ENCODE measurements at places on chromosomes 11 and 22.

DNA sequence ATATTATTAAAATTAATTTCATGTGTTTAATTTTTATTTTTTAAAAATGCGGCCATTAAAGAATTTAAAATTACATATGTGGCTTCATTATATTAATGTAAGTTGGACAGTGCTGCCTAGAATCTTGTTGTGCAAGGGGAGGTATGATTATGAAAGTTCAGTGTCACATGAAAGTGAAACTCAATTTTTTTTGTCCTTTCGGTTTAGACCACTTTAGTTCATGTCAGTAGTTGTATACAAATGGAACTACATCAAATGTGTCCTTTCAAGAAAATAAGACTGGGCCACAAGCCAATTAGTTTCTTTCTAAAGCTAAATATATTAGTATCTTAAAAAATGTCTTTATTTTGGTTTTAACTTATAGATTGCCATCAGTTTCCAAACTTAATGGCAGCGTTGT lies 35.7 kb downstream of the TBCEL start:
- no peak for DNase-seq

DNA sequence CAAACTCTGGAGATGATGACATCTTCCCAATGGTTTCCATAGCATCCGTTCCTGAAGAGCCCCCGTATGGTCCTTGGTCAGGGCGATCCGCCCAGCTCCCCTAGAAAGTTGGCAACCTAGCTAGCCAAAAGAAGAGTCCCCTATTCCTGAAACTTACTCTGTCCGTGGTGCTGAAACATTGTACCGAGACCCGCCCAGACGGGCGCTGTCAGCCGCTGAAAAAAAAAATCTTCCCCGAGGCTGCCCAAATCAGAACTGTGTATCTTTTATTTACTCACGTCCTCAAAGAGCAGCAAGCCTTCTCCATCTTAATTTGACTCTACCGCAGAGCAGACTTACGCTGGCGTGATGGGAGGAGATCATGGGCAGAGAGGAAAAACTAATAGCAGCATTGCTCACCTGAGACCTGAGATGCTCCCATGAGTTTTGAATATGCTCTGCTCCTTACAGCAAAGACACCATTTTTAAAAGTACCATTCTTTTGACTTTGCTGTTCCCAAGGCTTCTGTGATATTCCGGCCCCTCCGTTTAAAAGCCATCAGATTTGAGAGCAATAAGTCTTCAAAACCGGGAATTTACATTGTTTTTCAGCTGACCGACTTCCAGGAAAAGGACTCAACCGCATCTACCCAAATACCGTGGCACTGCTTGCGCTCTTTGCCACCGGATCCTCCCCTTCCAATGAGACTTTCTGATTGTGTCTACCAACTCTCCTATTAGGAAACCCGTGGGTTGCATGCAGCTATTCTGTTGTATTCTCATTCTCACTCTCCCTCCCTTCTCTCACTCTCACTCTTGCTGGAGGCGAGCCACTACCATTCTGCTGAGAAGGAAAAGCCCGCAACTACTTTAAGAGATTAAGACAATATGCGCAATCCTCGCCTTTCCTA lies at the start of gene SLC17A6:
SLC17A6 (plus strand) TSS at position 786 of the 890 bp plus-strand sequence. CDS start 153 bp downstream, outside the sequence.
- DNase-seq, result no peak

DNA sequence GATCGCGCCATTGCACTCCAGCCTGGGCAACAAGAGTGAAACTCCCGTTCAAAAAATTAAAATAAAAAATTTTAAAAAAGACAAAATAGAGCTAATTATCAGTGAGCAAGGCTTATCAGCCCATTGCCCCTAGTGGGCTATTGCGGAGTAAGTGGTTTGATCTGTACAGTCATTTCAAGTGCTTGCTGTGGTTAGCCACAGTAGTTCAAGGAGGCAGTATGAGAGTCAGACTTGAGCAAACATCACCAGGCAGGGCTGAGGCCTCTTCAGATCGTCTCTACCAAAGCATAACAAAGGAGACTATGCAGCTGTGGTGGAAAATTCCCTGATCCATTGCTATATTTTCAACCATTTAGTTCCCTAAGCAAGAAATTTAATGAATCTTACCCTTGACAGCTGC lies 4.3 kb upstream of the SBF2 start:
- no peak for DNase-seq

DNA sequence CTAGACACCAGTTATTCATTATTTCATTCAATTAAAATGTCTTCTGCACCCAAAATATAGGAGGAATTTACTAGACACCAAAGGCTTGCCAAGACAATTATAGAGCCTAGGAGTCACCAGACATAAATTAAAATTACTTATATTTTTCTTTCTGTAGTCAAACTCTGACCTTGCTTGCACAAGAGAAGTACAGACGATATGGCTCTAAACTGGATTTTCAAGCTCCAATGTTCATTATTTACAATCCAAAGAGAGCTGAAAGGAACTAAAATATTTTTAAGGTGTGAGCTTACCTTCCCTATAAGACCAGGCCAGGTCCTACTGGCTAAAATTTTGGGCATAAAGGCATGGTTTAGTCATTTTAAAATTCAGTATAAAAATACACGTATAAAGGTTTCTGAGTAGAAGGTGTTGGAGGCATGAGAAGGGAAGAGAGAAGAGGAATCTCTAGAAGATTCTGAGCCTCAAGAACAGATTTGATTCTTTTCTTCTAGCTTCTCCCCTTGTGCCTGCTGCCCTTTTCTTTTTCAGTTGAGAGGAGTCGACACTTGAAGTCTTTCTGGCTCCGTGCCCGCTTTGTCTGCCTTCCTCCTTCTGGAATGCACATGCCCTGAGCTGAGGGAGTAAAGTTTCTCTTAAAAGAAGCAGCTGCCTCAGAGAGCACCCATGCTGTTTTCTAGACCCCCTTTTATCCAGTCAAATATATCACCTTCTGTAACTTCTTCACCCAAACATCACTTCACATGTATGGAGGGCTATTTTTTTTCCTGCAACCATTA lies 13.5 kb downstream of the C11orf97 start:
- no peak for DNase-seq

- no peak for DNase-seq
Measured at GRCh38 chr11:2569321-2569721, 124.5 kb downstream of the KCNQ1 start.

- DNase-seq, result no peak
Measured at GRCh38 chr11:27213232-27213660, 149.8 kb downstream of the CCDC34 start.

DNA sequence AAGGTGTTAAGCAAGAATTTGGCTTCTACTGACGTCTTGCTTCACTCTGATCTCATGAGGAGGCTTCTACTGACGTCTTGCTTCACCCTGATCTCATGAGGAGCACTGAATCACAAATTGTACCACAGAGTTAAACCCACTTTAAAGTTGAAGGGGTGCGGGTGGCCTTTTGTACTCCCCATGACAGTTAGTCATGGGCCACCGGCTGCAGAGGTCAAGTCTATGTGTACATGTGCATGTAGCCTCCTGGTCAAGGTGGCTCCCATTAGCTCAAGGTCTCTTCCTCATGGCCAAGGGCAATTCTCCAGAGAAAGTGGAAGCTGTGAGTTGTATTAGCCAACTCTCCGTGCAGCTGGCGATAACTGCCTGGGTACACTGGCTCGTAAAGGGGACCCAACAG lies 23.1 kb upstream of the FZD4 start:
- no peak for DNase-seq

- no peak for DNase-seq
Measured at GRCh38 chr11:22828373-22828772, 1.2 kb downstream of the SVIP start.

- DNase-seq, result no peak
Measured at GRCh38 chr22:31853736-31854495, 90.4 kb upstream of the YWHAH start.

DNA sequence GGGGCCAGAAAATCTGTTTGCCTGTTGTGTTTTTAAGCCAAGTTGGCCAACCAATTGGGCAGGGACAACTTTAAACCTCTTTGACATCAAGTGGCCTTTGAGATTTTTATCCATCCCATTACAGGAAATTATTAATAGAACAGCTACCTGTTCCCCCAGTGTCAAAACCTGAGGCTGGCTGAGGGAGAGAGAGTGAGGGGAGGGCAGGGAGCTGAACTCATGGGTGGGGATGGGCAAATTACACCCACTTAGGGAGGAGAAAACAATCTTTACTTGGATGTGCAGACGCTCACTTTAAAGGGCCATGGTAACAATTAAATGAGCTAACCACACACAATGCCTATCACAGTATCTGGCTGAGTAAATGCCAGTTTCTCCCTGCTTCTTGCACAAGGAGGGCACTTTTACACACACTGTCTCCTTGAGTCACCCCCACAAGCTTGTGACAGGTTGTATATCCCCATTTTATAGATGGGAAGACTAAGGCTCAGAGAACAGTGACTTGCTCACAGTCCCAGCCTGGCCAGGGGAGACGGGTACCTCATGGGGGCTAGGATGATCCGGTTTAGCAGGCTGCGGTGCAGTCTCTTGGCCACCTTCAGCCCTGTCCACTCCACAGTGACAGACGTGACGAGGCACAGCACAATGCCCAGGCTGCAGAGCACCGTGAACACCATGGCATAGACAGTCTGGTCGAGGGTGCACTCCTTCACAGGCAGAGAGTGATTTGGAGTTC lies 17.8 kb upstream of the KCNJ11 start:
- DNase-seq, result no peak

DNA sequence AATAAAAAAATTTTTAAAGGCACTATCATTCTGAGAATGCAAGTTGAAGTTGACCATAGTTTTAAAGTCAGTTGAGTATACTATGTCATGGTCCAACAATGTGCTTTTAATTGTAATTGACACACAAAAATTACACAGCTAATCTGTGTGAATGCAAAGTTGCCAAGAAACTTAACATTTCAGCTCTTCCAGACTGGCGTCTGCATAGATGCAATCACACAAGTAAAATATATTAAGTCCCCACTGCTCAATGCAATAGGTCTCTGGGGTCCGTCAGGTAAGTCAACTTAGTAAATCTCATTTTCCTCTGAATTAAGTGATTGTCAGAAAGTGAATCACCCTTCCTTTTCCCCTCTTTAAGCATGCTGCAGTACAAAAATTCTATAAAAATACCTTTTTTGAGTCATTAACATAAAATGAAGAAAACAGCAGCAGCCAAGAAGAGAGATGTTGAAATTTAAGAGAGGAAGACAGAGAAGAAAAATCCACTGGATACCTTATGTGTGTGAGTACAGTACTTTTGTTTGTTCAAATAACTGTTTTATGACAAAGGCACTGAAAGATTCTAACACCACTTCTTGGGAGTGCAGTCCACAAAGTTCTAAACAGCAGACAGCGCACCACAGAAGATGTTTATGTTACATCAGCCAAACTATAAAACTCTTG lies 5.1 kb downstream of the FZD4 start:
- no peak for DNase-seq

DNA sequence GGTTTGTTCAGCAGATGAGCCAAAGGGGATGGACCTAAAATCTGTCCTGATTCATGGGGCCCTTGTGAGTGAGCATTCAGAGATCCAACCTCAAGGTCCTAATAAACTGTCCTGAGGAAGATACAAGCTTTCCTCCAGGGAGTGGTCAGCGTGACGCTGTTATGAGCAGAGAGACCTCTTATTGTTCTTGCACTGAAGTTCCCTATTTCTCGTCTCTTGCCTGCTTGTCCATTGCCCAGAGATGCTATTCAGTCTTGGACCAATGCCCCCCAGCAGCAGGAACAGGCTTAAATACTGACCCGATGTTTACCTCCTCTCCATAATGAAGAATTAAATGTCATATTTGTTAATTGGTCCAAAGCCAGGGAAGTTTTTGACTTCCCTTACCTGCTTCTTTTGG lies 225.2 kb upstream of the PGR start:
- DNase-seq, result no peak

- no peak for DNase-seq
Measured at GRCh38 chr11:113488931-113489351, 13.7 kb upstream of the DRD2 start.

DNA sequence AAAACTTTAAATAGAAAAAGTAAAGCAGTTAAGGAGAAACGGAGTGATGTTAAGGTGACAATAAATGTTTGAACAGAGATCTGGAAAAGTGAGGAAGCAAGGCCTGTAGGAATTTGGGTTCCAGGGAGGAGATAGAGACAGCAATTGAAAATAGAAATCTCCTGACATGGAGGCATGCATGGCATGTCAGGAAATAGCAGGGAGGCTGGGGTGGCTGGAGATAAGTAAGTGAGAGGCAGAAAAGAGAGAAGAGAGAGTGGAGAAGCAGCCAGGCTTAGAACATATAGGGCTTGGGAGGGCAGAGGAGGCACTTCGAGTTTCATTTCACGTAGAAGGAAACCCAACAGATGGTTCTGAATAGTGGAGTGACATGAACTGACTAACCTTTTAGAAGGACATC lies 185.5 kb downstream of the LRRC4C start:
- no peak for DNase-seq

DNA sequence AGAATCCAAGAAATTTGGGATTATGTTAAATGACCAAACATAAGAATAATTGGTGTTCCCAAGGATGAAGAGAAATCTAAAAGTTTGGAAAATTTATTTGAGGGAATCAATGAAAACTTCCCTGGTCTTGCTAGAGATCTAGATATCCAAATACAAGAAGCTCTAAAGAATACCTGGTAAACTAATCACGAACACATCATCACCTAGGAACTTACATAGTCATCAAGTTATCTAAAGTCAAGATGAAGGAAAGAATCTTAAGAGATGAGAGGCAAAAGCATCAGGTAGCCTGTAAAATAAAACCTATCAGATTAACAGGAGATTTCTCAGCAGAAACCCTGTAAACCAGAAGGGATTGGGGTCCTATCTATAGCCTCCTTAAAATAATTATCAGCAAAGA lies 46.9 kb downstream of the GAS2 start:
- no peak for DNase-seq

DNA sequence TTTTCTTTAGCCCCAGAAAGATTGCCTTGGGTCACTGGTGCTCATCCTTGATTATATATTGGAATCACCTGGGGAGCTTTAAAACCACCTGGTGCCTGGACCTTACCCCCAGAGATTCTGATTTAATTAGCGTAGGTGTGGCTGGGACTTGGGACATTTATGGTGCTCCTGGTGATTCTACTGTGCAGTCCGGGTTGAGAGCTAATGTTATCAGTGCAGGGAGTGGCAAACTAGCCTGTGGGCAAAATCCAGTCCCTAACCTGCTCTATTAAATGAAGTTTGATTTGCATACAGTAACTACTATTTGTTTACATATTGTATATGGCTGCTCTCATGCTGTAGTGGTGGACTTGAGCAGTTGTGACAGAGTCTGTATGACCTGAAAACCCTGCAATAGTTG lies 134.0 kb upstream of the SORL1-AS1 start:
- no peak for DNase-seq

GRCh38 chr11:95123556-95123955 lies 33.9 kb downstream of the ENDOD1 start:
- DNase-seq, result no peak

- no peak for DNase-seq
Measured at GRCh38 chr11:41309111-41309522, 150.3 kb downstream of the LRRC4C start.

- DNase-seq, result no peak
Measured at GRCh38 chr11:125166764-125167291, 2.3 kb downstream of the PKNOX2 start.

GRCh38 chr11:126645186-126645585 lies 289.7 kb downstream of the ST3GAL4 start:
- DNase-seq, result no peak

GRCh38 chr11:1129143-1129610 lies 28.6 kb upstream of the MUC5AC start:
- no peak for DNase-seq

Data from activated CD8-positive, alpha-beta memory T cell treated with anti-CD3 and anti-CD28 coated beads for 4 hours (primary cell).